HL-60 (cell line): ENCODE measurements at places on chromosomes 12 and 14.
A peak's percentile ranks its signal among the peaks of the same experiment; 100 is the strongest.

GRCh38 chr14:99261912-99262787 lies 9.8 kb downstream of the BCL11B start:
- no peak for DNase-seq

- no peak for DNase-seq
Measured at GRCh38 chr12:58648176-58648575, 272.1 kb downstream of the LRIG3 start.

DNA sequence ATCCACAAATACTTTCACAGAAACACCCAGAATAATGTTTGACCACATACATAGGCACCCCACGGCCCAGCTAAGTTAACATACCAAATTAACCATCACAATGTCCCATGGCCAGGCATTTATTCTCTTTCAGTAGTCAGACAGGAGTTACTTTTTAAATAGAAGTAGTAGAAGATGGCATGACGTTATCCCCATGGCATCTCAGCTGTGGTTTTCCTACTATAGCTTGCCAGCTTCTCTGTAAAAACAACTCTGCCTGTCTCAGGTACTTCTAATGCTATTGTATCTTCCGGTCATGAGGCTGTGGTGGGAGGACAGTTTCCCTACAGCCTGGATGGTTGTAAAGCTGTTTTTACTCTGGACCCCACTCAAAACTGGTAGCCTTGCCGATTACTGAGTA lies 19.3 kb downstream of the CTSG start:
- no peak for DNase-seq

GRCh38 chr12:88472775-88473174 lies 107.5 kb downstream of the KITLG start:
- DNase-seq = no peak

DNA sequence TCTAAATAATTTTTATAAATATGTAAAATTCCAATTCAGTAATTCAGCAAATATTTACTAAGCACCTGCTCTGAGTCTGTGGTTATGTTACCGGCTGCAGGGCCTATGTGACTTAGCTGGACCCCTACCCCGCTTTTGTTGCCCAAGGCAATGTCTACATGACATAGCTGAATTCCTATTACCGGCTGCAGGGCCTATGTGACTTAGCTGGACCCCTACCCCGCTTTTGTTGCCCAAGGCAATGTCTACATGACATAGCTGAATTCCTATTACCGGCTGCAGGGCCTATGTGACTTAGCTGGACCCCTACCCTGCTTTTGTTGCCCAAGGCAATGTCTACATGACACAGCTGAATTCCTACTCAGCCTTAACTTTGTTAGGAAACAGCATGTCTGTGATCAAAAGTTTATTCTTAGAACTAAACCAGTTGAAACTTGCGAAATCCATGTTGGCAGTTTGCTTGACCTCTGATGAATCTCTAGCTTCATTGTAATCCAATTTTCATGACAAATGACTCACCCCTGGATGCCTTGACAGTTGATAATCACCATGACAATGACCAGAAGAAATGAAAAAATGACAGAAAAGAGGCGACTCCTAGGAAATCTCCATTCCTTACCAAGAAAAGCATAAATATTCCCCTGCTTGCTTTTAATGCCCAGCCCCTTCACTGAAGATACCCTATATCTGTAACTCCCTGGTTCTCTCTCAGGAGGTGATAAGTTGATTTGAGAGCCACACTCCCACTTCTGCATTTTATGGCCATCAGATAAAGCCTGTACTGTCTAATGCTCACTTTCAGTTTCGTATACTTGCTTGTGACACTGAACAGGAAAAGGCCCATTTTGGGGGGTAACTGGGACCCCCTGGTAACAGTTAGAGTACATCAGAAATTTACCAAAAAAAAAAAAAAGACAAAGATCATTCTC lies 148.4 kb upstream of the SYT10 start:
- DNase-seq = peak; percentile 69

GRCh38 chr12:127381043-127381668 lies 885.8 kb upstream of the TMEM132C start:
- no peak for DNase-seq

DNA sequence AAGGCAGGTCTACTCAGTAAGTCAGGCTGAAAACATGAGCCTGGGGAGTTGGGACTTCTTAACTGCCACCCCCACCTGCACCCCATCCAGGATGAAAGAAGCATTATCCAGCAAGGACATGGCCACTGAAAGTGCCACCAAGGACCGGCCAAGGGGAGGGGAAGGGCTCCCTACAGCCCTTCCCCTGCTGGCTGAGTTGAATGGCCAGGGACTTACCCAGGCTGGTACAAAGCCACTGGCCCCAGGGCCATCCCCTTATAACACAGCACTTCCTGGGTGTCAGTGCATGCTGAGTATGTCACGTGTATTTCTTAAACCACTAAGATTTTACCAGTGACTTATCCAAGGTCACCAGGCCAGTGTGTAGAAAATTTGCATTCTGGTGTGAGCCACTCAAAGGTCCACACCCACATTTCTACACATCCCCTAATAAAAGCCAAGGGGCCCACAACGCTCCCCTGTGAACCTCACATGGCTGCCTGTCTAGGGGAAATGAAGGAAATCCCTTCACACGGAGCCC lies 29.3 kb upstream of the ZFP36L1 start:
- no peak for DNase-seq

DNA sequence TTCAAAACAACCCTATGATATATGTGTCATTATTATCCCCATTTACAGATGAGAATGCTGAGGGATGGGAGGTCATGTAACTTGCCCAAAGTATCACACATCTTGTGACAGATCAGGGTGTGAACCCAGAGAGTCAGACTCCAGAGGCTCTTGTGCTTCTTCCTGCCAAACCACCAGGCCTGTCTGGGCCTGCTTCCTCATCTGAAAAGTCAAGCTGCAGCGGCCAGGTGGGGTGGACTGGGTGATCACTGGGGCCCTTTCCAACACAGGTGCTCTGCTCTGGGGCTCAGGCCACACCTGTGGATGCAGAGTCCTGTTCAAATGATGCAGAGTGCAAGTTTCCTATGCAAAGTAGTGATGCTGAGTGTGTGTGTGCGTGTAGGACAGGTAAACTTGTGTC lies 26.7 kb downstream of the TSPAN11 start:
- no peak for DNase-seq
